ENCODE measurements at places on chromosomes 6 and 20. TPM values are rescaled to one million over a fixed set of nuclear protein-coding genes. Genes with fewer than 3 reads are reported as not detected.

DNA sequence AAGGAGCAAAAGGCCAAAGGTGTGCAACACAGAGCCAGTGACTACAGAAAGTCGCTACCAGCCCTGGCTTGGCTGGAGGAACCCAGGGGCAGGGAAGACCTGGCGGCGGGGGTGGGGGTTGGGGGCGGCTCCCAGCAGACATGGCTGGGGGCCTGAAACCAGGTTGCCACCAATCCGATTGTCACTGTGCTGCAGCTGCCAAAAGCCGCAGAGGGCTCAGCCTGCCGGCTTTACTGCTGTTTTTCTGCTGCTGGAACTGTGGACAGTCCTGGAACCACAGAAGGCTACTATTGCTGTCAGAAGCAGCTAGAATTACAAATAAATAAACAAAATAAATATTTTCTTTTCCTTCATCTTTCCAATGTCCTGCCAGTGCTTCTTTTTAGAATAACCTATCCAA lies 25.7 kb upstream of the OGFRL1 start:
- H3K27me3 ChIP-seq: no peaks in the 10 kb centered on the region
- H3K27ac ChIP-seq: no peak overlapping the region
- H3K4me3 ChIP-seq: no peak overlapping the region
- DNase-seq: no peak
- H3K4me1 ChIP-seq: no peaks in the 10 kb centered on the region

Gene FBXO5
- total RNA-seq: 8.9 TPM

DNA sequence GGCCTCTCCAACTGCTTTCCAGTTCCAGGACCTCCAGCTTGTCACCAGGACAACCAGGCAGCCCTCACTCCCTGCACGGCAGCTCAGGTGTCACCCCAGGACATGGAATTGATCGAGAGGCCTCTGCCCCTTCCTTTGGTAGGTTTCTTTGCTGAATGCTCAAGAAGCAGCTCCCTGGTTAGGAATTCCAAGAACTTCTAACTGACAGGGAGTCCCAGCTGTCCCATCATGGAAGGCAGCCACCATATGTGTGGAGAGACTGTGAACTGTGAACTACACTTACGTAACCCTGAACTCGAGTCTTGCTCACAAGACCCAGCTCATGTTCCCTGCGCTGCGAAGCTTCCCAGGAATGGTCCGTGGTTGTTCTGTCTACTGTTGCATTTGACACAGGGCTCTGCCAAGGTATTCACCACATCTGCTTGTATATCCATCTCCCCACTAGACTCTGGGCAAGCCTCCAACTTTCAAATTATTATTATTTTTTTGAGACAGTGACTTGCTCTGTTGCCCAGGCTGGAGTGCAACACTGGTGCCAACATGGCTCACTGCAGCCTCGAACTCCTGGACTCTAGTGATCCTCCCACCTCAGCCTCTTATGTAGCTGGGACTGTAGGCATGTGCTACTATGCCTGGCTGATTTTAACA lies 35.7 kb downstream of the MGME1 start:
- H3K4me1 ChIP-seq: peaks cover 23% of the 10 kb centered on the region
- H3K27me3 ChIP-seq: no peaks in the 10 kb centered on the region
- no peaks in the 10 kb centered on the region for H3K36me3 ChIP-seq

DNA sequence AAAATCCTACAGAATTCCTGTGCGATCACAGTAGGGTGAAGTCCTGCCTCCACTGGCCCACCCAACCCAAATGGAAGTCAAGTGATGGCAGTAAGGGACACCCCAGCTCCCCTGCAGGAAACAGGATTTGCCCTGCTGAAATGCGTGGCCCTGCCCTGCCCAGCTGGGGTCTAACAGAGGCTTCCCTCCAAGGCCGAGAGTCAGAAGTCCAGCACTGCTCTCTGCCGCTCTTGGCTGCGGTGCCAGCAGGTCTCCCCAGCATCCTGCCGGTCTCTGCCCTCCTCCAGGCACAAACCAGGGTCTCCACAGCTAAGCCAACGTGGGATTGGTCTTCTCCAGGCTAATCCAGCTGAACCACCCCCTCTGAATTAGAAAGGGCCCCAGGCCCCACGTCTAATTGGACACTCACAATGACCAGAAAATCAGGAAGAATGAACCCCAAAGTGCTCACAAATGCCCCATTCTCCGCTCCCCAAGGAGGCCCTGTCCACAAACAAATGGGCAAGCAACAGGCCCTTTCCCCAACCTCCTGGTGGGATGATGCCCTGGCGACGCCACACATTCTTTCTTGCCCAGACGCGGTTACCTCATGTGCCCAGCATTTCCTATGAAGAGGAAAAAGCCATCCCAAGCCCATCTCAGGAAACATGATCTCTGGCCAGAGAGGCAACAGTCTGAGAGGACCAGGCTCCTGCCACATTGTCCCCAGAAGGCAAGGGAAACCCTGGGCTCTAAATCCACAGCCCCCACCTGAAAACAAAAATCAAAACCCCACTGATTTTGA lies 117.2 kb downstream of the BANF2 start:
- no peak overlapping the region for H3K27ac ChIP-seq
- no peaks in the 10 kb centered on the region for H3K36me3 ChIP-seq
- H3K4me1 ChIP-seq: peaks cover 11% of the 10 kb centered on the region
- no peak overlapping the region for H3K4me3 ChIP-seq

Gene CLPSL1
- not detected for total RNA-seq

DNA sequence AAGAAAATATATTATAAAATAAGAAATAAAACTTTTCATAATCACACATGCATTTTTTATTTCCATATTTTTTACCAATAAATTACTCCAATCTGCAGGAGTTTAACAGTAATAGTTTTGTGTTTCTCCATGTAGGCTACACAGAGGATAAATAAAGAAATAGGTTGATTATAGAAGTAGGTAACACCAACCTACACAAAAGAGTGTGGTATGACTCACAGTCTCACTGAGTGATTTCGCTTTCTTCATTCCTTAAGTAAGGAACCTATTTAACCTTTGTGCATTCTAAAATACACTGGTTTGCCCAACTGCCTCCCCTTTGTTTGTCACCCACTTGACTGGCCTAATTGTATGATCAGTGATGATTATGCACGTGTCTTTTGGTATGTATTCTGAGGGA lies 244.2 kb upstream of the RIMS1 start:
- no peaks in the 10 kb centered on the region for H3K4me1 ChIP-seq
- no peak for DNase-seq
- peaks cover 26% of the 10 kb centered on the region for H3K27me3 ChIP-seq
- no peaks in the 10 kb centered on the region for H3K36me3 ChIP-seq

Gene COL11A2
- 2.7 TPM for total RNA-seq

Gene TRIM31
- total RNA-seq: not detected

- peaks cover 52% of the 10 kb centered on the region for H3K4me1 ChIP-seq
- H3K27ac ChIP-seq: peak overlapping the region; percentile 79
- no peaks in the 10 kb centered on the region for H3K36me3 ChIP-seq
- H3K4me3 ChIP-seq: no peak overlapping the region
- no peak for DNase-seq
Measured at GRCh38 chr6:22067671-22068070, 229.2 kb downstream of the PRL start.

GRCh38 chr6:100175814-100176310 lies 181.8 kb upstream of the MCHR2 start:
- H3K4me1 ChIP-seq: peaks cover 62% of the 10 kb centered on the region
- no peaks in the 10 kb centered on the region for H3K27me3 ChIP-seq
- no peak for DNase-seq
- peak overlapping the region; percentile 18 for H3K4me3 ChIP-seq

DNA sequence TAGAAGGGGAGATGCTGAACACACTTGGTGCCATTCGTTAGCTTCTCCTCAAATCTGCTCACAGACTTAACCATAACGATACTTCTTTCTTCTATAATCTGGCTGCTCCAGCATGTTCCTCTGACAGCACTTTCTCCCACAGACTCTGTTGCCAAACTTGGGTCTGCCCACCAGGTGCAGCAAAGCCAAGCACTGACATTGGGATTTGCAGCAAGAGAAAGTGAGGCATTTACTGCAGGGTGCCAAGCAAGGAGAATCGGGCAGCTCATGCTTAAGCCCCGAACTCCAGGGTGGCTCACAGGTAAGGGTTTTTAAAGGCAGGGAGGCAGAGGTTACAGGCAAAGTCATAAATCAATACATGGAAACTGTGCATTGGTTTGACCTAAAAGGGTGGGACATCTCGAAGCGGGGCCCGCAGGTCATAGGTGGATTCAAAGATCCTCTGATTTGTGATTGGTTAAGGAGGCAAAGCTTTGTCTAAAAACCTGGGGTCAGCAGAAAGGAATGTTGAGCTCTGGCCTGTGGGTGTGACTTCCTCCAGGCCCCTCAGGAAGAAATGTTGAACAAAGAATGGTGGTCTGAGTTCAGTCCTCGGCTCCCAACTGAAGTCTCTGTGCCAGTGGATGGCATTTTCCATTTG lies 25.1 kb upstream of the PNPLA1 start:
- DNase-seq: no peak
- no peak overlapping the region for H3K27ac ChIP-seq
- H3K4me1 ChIP-seq: peaks cover 6% of the 10 kb centered on the region
- H3K4me3 ChIP-seq: no peak overlapping the region
- peaks cover 3% of the 10 kb centered on the region for H3K27me3 ChIP-seq

DNA sequence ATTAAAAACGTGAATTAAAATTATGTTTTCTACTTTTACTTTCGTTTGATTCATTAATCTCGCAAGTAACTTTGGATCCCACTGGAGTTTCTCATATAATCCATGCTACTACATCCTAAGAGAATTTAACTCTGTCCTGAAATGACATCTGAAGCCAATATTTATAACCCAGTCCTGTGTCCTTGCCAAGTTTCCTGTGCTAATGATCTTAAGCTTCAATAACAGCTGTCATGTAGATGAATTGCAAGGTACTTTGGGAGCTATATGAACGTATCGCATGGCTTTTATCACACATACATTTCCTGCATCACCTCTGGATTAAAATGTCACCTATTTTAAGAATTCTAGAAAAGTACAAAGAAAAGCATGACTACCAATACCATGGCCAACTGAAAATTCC lies 833.8 kb upstream of the CITED2 start:
- H3K27ac ChIP-seq: no peak overlapping the region
- no peak overlapping the region for H3K4me3 ChIP-seq
- no peaks in the 10 kb centered on the region for H3K36me3 ChIP-seq
- H3K27me3 ChIP-seq: no peaks in the 10 kb centered on the region

DNA sequence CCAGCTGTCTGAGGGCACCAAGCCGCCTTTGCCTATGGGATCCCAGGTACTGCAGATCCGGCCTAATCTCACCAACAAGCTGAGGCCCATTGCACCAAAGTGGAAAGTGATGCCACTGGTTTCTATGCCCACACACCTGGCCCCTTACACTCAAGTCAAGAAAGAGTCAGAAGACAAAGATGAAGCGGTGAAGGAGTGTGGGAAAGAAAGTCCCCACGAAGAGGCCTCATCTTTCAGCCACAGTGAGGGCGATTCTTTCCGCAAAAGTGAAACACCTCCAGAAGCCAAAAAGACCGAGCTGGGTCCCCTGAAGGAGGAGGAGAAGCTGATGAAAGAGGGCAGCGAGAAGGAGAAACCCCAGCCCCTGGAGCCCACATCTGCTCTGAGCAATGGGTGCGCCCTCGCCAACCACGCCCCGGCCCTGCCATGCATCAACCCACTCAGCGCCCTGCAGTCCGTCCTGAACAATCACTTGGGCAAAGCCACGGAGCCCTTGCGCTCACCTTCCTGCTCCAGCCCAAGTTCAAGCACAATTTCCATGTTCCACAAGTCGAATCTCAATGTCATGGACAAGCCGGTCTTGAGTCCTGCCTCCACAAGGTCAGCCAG lies 283.0 kb downstream of the TSHZ2 start:
- H3K4me1 ChIP-seq: no peaks in the 10 kb centered on the region
- H3K4me3 ChIP-seq: no peak overlapping the region
- no peaks in the 10 kb centered on the region for H3K27me3 ChIP-seq

Gene SLC17A2
- total RNA-seq: not detected

GRCh38 chr6:28142446-28142845 lies 763 bp downstream of the ZKSCAN8 start:
- peaks cover 25% of the 10 kb centered on the region for H3K36me3 ChIP-seq
- H3K27me3 ChIP-seq: no peaks in the 10 kb centered on the region
- peaks cover 40% of the 10 kb centered on the region for H3K4me1 ChIP-seq
- no peak for DNase-seq

- no peaks in the 10 kb centered on the region for H3K36me3 ChIP-seq
- H3K4me3 ChIP-seq: no peak overlapping the region
- DNase-seq: no peak
- no peaks in the 10 kb centered on the region for H3K27me3 ChIP-seq
- no peak overlapping the region for H3K27ac ChIP-seq
- no peaks in the 10 kb centered on the region for H3K4me1 ChIP-seq
Measured at GRCh38 chr6:165390475-165390874, 81.1 kb upstream of the C6orf118 start.

Gene MCCD1
- total RNA-seq: not detected

DNA sequence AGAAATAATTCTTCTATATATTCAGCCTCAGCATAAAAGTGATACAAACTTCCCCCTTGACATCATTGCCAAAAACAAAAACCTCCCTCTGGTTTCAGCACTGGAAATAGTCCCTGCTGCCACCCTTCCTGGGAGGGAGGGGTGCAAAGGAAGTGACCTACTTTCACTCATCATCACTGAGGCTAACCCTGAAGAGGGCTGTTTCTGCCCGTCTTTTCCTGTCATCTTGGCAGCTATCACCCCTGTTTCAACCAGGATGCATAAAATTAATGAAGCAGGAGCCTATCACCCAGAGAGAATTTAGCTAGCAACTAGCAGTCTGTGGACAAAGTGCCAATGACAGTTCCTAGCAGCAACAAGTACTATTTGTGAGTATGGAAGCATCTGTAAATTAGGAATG lies 397.8 kb downstream of the LAMA2 start:
- no peak overlapping the region for H3K4me3 ChIP-seq
- peaks cover 53% of the 10 kb centered on the region for H3K27me3 ChIP-seq
- DNase-seq: no peak
- H3K36me3 ChIP-seq: no peaks in the 10 kb centered on the region
- no peak overlapping the region for H3K27ac ChIP-seq

Gene RALGAPB
- total RNA-seq: 37.1 TPM

DNA sequence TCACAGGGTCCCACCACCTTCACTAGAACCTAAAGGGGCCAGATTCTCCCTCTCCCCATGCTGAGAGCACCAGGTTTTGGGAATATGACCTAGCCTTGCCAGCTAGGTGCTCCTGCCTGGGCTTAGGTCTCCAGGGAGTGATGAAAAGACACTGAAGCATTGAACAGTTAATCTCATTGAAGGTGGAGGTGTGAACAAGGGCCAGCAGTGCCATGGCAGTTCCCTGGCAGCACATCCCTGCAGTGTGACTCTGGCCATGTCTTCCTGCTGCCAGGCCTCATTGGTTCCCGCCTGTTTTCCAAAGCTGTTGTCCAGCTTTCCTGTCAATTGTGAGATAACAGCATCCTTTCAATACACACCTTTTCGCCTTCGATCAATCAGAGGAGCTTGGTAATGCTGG lies 10.9 kb downstream of the PPIL6 start:
- no peak overlapping the region for H3K27ac ChIP-seq
- H3K4me1 ChIP-seq: peaks cover 2% of the 10 kb centered on the region
- peaks cover 12% of the 10 kb centered on the region for H3K27me3 ChIP-seq
- no peak for DNase-seq

GRCh38 chr6:42177514-42178364 lies 4.6 kb downstream of the GUCA1A start:
- H3K27ac ChIP-seq: no peak overlapping the region
- H3K4me3 ChIP-seq: no peak overlapping the region
- H3K27me3 ChIP-seq: peaks cover 4% of the 10 kb centered on the region

All from osteocyte (in vitro differentiated cells).